PC-3 (cell line): ENCODE measurements at places on chromosomes 12 and 14.

DNA sequence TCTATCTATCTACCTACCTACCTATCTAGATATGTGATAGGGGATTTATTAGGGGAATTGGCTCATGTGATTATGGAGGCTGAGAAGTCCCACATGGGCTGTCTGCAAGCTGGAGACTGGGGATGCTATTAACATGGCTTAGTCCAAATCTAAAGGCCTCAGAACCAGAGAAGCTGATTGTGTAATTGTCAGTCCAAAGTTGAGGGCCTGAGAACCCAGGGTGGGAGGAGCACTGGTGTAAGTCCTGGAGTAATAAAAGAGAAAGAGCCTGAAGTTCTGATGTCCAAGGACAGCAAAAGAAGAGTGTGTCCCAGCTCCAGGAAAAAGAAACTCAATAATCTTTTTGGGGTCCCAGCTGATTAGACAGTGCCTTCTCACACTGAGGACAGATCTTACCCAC, 98.5 kb upstream of the SEL1L start:
- DNase-seq: no peak

DNA sequence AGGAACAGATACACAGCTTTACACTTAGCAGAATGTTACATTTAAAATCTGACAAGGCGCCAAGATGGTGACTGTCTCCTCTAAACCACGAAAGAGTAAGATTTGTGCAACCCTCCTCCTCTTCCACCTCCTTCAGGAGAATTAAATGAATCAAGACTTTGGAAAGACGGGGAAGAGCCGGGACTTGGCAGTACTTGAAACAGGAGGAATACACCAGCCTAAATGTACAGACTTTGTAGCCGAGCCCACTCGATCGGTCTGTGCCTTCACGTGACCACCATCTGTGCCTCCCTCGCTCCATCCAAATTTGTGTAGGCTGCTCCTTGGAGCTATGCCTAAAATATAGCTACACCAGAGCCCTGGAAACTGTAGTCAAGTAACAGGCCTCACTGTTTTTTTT, 38.3 kb downstream of the SSPN start:
- DNase-seq: no peak

GRCh38 chr12:38930990-38931389, 25.6 kb upstream of the CPNE8 start:
- peak; percentile 69 for DNase-seq

- no peak for DNase-seq
Measured at GRCh38 chr12:72010356-72010755, 71.7 kb downstream of the TPH2 start.

GRCh38 chr12:110689281-110690126, 589 bp upstream of the HVCN1 start:
- DNase-seq: no peak

DNA sequence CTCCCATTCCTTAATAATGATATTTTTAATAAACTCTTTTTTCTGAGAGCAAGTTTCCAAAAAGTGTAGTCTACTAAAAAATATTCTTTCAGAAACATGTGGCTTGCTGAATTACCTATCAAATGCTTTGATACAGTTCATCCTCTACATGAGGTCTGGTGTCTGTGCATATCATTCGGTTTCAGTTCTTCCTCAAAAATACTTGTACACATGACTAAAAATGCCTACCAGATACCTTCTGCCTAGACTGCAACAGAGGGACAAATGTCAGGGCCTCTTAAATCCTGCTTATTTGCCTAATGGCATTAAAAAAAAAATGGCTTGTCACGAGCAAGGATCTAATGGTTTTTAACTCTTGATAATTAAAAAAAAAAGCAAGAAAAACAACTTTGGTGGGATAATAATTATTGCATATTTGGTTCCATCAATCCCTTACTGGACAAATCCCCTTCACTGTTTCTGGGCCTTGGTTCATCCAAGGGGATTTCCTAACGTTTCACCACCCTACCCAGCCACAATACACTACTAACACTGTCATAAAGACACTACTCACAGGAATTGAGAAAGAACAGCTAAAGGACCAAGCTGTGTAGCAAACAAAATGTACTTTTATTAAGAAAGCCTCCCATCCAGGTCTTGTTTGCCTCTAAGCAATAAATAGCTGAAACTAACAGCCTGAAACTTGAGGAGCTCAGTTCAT, 45.7 kb downstream of the PARP11 start:
- DNase-seq: no peak

GRCh38 chr12:27779416-27779919, 565 bp upstream of the KLHL42 start:
- DNase-seq: no peak

GRCh38 chr12:45575823-45576475, 153.6 kb upstream of the ARID2 start:
- DNase-seq: no peak

DNA sequence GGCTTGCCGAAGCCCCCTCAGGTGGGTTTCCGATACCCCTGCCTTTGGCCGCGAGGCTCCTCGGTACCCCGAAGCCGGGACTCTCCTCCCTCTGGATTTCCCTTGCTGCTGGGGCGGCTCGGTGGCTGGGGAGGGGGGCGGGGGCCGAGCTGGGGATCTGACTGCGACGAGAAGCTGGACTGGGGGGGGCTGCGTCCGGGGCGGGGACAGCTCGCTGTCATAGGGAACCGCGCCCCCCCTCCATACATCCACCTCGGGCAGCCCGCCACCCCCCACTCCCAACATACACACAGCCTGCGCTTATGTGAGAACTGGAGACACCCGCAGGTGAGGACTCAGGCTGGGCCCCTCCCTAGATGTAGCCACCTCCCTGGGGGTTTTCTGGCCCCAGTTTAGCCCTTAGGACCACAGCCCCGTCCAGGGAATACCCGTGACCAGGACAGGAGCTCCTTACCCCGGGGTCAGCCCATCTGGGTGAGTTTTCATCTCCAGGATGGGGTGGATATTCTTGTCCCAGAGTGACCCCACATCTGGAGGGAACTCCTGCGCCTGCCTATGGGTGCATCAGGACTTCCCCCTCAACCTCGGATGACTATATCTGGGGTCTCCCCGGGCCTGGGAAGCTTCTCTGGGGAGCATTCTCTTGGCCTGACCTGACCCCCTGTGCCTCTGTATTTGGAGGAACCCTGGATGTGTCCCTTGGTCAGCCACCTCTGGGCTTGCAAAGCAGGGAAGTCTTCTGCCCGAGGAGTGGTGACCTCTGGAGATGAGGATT, 687 bp downstream of the ASIC1 start:
- no peak for DNase-seq
